Left colon (tissue), 2 donors: ENCODE measurements at places on chromosomes 1 and 21.

GRCh38 chr1:75165264-75165663, 31.1 kb downstream of the LHX8 start:
- DNase-seq, result no peak

DNA sequence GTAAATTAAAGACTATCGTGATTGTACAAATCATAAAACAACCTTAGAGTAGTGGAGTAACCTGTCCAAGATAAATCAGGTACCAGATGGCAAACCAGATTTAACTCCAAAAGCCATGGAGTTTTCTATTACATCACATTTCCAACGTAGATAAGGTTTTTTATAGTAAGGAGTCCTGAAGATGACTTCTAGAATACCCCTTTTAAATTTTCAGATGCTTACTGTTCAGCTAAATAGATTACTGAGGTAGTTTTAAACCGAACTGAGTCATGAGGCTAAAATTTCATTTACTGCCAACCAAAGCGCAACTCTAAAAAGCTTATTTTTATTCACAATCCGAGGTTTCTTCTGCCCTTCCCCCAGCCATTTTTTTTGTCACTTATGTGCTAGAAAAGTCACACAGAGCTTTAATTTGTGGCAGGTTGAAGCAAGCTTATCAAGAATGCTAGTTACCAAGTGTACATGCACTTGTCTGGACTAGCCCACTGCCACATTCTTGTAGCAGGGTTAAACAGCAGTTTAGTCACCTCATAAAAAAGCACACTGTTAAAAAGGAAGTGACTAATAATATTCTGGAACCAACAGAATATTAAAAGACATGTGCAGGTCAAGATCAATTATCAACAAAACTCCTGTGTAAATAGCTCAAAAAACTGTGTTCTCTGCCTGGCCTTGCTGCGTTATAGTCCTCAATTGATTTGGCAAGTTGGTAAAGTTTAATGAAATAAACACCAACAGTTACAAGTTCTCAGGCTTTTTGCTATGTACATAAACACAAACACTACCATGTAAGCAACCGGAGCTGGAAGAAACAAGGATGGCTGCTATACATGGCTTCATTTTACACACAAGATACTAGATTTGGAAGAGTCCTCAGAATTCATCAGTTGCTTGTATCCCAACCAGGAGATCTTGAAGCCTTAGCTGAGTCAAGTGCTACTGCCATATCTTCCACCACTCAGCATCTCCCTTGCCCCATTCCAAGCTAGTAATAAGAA, 180.3 kb upstream of the DMRTA2 start:
- no peak for DNase-seq

GRCh38 chr21:38667291-38667870, 138.3 kb upstream of the ETS2 start:
- DNase-seq, result no peak

DNA sequence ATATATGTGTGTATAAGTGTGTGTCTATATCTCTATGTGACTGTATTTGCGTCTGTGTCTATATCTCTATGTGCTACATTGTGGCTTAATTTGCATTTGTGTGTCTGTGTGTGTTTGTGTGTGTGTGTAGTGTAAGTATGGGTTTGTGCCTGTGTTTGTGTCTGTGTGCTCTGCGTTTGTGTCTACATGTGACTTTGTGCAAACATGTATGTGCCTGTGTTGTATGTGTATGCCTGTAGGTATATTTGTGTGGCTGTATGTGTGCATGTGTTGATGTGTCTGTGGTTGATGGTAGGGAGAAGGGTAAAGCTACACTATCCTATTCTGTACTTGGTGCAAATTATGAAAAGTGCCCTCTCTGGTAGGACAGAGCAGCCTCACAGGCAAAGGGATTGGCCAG, 7.3 kb upstream of the FGGY start:
- DNase-seq, result no peak

DNA sequence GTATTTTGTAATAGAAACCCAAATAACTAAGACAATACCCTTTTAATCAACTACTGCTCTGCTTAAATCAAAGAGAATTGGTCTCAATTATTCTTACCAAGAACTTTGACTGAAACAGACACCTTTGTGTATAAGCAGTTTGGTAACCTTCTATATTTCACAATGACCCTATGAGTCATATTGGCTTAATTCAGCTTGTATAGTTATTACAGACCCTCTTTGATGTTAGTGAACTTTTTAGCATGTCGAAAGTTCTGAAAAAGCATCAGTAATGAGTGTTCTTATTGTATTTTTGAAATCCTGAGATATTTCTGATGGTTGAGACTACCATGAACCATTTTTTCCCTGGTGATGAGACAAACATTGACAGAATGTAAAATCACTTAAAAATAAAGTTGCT, 43.3 kb upstream of the RABGAP1L start:
- no peak for DNase-seq

GRCh38 chr1:117664314-117664713, 58.5 kb downstream of the TENT5C start:
- no peak for DNase-seq

DNA sequence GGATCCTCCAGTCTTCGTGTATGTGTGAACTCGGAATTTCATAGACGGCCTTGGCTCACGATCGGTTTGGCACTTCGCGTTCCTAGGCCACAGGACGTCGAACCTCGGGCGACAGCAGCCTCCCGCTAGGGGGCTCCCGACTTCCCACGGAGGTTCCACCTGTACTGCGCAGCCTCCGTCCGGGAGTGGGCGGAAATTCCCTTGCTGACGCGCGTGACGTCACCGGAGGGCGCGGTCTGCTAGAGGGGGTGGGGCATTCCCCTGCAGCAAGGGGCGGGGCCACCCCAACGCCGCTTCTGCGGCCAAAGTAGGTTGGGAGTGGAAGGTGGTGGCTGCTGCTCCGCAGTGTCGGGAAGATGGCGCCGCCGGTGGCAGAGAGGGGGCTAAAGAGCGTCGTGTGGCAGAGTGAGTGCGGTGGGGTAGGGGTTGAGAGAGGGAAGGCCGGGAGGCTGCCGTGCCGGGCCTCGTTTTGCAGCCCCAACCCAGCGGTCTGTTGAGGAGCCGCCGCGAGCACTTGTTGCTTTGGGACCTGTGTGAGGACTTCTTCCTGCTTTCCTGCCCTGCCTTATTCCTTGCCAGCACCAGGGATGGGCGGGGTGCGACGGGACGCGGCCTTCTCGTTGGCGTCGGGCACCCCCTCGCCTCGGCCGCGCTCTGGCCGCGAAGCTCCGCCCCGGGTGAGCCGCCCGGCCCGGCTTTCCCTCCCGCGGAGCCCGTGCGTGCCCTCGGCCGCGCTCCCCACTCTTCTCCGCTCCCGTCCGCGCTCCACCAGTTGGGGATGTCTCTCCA, at the start of gene STXBP3:
Gene STXBP3, plus strand, starts transcription at position 293 of the 789 bp plus-strand sequence. Its CDS starts 64 bp downstream, at position 357.
- DNase-seq, result peak; percentile 99

- no peak for DNase-seq
Measured at GRCh38 chr1:64599242-64599641, 129.3 kb downstream of the CACHD1 start.

- DNase-seq, result no peak
Measured at GRCh38 chr1:113027007-113027406, 46.0 kb upstream of the LRIG2 start.

- no peak for DNase-seq
Measured at GRCh38 chr1:198643808-198644207, 5.0 kb downstream of the PTPRC start.

DNA sequence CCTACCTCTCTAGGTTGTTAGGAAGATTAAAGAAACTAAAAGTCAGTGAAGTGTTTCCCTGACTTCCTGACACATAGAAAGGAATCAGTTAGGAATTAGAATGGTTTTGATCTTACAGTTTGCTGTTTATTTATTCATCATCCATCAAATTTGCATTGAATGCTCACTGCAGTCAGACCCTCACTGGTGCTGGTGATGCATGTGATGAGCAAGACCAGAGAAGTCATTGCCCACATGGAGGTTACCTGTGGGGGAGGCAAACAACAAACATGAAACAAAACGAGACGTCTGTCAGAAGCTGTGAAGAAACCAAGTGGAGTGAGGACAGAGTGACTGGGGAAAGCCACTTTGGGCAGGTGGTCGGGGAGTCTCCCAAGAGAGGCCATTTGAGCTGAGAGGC, 6.4 kb downstream of the CTPS1 start:
- DNase-seq, result no peak

DNA sequence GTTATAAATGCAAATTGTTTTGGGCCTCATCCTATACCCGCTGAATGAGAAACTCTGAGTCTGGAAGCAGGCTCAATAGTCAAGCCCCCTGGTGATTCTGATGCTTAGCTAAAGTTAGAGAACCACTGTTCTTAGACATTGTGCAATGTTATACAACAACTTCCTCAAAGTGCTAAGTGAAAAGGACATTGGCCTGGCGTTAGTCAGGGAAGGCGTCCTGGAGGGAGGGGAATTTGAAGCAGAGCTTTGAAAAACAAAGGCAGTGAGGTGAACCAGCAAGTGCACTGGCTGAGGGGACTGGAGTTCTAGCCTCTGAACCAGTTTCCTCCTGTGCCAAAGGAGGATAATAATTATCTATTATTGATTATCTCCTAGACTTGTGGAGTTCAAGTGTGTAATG, 5.1 kb downstream of the CD1D start:
- no peak for DNase-seq

DNA sequence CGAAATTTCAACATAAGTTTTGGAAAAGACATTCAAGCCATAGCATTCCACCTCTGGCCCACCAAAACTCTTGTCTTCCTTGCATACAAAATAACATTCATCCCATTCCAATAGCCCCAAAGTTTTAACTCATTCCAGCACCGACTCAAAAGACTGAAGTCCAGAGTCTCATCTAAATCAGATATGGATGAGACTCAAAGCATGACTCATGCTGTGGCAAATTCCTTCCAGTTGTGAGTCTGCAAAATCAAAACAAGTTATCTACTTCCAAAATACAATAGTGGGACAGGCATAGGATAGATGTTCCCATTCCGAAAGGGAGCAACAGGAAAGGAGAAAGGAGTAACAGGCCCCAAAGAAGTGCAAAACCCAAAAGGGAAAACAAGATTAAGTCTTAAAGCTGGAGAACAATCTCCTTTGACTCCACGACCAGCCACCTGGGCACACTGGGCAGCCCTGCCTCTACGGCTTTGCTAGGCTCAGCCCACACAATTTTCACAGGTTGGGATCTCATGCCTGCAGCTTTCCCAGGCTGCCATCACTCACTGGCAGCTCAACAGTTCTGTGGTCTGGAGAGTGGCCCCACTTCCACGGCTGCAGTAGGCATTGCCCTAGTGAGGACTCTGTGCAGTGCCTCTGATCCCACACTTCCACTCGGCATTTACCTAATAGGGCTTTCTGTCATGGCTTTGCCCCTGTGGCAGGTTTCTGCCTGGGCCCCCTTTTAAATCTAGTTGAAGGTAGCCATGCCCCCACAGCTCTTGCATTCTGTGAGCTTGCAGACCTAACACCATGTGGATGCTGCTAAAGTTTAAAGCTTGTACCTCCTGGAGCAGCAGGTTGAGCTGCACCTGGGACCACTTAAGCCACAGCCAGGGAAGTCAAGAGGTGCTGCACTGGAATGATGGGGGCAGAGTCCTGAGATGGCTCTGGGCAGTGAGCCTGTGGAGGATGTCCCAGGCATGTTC, 51.0 kb downstream of the RUNX3 start:
- DNase-seq, result no peak

DNA sequence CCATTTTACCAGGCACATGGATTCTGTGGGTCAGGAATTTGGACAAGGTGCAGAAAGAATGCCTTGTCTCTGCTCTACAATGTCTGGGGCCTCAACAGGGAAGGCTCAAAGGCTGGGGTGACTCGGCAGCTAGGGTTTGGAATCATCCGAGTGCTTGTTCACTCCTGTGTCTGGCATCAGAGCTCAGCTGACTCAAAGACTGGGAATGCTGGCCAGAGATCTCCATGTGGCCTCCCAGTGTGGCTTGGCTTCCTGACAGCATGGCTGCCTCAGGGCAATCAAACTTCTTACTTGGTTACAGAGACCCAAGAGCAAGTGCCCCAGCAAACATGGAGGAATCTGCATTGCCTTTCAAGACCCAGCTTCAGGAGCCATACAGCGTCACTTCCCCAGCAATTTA, 110.5 kb downstream of the TOMM20 start:
- no peak for DNase-seq

DNA sequence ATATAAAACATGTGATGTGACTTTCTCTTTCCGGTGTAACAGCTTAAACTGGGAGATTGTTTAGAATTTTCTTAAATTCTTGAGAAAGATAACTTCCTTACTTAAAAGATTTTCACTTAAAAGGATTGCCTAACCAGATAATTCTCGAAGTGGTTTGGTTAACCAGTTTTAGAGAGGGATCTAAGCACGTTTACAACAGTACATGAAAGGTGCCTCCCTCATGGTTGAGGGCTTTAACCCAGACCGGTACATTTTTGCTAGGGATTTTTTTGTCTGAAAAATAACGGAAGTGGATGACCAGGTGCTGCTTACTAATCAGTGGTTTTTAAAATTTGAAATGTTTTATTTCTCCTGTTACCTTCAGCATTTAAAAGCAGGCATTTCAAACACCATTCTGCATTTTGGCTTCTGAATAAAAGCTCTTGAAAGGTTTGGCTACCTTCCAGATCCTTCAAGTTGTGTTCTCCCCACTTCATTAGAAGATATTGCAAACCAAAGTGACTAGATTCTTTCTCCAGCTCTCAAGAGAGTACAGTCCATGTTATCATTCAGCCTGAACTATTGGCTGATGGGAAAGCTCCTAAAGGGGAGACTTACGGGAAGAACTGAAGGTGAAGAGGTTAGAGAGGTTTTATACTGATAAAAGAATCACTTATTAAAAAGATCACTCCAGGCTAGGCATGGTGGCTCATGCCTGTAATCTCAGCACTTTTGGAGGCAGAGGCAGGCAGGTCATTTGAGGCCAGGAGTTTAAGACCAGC, 12.8 kb downstream of the S100PBP start:
- DNase-seq, result no peak

DNA sequence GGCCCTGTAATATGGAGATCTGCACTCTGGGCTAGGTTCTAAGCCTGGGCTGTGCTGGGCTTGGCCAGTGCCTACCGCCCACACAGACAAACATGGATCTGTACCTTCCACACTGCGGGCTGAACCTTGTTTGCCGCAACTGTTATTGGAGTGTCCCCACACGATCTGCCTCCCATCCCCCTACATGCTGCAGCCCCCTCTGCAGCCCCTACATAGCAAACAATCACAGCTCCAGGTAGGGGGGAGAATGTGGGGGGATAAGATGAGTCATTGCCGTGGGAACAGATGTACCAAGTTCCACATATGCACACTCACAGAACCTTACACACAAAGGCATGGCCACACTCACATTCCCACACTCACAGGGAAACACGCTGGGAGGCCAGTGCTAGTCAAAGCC, 2.1 kb upstream of the HCRTR1 start:
- DNase-seq, result no peak

GRCh38 chr1:94342416-94342815, 75.8 kb upstream of the ABCD3 start:
- no peak for DNase-seq

DNA sequence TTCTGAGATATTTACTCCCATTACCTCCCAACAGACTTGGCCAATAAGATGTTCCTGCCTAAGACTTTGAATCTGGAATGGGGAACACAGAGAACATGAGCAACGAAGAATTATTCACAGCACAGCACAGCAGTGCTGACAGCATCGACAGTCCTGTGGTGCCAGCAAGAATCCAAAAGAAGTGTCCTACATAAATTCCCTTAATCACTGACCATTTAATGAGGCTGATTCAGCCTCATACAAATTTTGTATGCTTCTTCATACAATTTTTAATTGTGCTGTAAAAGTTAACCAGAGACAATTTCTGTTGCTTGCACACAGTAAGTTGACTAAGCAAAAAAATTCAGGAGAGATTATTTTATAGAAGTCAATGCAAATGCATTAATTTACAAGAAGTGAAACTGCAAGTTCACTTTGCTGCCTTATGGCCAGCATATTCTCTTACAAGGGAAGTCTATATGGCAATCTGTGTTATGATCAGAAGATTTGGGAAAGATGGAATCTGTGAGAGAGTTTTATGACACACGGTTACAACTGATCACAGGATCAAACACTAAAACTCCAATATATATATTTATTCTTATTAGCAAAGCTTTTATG, 855.9 kb downstream of the LTN1 start:
- DNase-seq, result no peak
